ENCODE measurements at places on chromosomes 5 and 9.

- DNase-seq: no peak
These were observed 8.2 kb upstream of the PHYKPL start for GRCh38 chr5:178240766-178241165.

GRCh38 chr9:34465468-34465867, 6.9 kb downstream of the DNAI1 start:
- DNase-seq: no peak

- no peak for DNase-seq
These were observed 129.6 kb upstream of the CNTLN start for GRCh38 chr9:17005056-17005823.

- no peak for DNase-seq
These were observed 17.4 kb upstream of the TNFAIP8 start for GRCh38 chr5:119338326-119338946.

GRCh38 chr5:124492444-124493224, 253.8 kb downstream of the ZNF608 start:
- no peak for DNase-seq

- DNase-seq: no peak
These were observed 183.5 kb downstream of the GNA14 start for GRCh38 chr9:77464661-77465060.

- no peak for DNase-seq
These were observed 98.4 kb downstream of the LIX1 start for GRCh38 chr5:97044052-97044451.

Measured in COR-L47 (cell line).